Left cardiac atrium (tissue), 4 donors: ENCODE measurements at places on chromosomes 2 and 18. TPM values are rescaled to one million over a fixed set of nuclear protein-coding genes. Genes with fewer than 3 reads are reported as not detected.

DNA sequence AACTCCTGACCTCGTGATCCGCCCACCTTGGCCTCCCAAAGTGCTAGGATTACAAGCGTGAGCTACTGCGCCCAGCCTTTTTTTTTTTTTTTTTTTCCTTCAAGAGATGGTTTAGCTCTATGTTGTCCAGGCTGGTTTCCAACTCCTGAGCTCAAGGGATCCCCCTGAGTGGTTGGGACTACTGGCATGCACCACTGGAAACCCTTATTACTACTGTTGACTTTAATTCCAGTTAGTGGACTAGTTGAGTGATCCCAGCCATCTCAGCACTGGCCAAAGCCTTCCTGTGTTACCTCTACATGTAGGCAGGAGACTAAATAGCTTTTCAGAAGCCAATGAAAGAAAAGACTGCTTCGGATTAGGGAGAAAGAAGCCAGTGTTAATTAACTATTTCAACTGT is 8.1 kb upstream of the SSB start:
- DNase-seq, result no peak

- DNase-seq, result no peak
These were observed 163.2 kb upstream of the CAVIN2 start for GRCh38 chr2:192010073-192010472.

GRCh38 chr2:194060269-194060668 is 1596.8 kb upstream of the SLC39A10 start:
- DNase-seq, result no peak

- DNase-seq, result no peak
These were observed 12.8 kb downstream of the C2orf69 start for GRCh38 chr2:199923924-199924323.

DNA sequence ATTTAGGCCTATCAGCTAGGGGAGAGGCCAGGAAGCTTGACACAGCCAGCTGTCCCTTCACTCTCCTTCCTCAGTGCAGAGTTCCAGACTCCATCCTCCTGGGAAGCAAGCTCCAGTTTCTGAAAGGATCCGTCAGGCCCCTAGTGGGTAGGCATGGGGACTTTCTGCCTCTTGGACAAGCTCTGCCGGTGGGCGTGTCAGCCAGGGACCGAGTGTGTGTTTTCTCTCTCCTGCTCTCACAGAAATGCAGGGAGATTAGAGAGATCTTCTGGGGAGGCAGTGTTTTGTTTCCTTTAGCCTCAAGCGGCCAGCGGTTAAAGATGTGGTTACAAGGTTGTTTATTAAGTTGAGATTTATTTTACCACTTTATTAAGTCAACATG is 29.9 kb upstream of the OTOS start:
- no peak for DNase-seq

DNA sequence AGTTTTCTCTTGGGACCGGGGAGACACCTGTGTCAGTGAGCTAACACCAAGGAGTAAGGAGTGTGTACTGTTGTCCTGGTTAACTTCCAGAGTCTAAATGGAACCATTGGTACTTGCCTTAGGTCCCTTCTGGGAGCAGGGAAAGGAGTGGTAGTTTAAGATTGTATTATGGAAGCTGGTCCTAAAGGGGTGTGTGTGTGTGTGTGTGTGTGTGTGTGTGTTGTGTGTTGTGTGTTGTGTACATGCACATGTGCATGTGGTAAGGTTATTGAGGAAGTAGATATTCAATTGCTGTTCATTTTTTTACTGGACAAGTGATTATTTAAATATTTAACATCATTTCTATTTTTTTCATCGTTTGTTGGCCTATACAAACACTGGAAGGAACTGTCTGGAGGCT is 1.4 kb downstream of the APLF start:
- DNase-seq, result no peak

The IL1A gene
- not detected for total RNA-seq

The FBXO48 gene
- 0.60 TPM for total RNA-seq
